Activated CD4-positive, alpha-beta T cell treated with anti-CD3 and anti-CD28 coated beads, Interleukin-2, amount 10 ng/mL, durations not matched to agents 24 days and 14 days (primary cell): ENCODE measurements at places on chromosomes 4 and X. TPM values are rescaled to one million over a fixed set of nuclear protein-coding genes. Genes with fewer than 3 reads are reported as not detected.

GRCh38 chr4:130855533-130855932 lies 1759.6 kb downstream of the C4orf33 start:
- no peak for DNase-seq

- no peak for DNase-seq
Measured at GRCh38 chr4:55868581-55869090, 15.2 kb downstream of the EXOC1 start.

- no peak for DNase-seq
Measured at GRCh38 chrX:153814591-153815315, 15.6 kb downstream of the PDZD4 start.

DNA sequence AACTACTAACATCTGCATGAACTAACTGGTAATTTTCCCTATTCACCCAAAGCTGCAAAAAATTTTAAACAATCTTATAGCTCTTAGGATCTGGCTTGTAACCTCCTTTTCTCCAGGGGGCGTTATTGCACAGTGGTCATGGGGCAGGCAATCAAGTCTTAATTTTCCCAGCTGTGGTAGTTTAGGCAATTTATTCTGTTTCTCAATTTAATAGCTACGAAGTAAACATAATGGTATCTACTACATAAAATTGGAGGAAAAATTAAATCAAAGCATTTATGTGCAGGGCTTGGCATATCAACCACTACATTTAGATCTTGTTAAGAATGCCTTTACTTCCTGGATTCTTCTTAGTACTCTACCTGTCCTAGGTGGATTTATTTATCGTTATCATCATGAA lies 137.4 kb upstream of the GUCY1A1 start:
- DNase-seq = no peak

DNA sequence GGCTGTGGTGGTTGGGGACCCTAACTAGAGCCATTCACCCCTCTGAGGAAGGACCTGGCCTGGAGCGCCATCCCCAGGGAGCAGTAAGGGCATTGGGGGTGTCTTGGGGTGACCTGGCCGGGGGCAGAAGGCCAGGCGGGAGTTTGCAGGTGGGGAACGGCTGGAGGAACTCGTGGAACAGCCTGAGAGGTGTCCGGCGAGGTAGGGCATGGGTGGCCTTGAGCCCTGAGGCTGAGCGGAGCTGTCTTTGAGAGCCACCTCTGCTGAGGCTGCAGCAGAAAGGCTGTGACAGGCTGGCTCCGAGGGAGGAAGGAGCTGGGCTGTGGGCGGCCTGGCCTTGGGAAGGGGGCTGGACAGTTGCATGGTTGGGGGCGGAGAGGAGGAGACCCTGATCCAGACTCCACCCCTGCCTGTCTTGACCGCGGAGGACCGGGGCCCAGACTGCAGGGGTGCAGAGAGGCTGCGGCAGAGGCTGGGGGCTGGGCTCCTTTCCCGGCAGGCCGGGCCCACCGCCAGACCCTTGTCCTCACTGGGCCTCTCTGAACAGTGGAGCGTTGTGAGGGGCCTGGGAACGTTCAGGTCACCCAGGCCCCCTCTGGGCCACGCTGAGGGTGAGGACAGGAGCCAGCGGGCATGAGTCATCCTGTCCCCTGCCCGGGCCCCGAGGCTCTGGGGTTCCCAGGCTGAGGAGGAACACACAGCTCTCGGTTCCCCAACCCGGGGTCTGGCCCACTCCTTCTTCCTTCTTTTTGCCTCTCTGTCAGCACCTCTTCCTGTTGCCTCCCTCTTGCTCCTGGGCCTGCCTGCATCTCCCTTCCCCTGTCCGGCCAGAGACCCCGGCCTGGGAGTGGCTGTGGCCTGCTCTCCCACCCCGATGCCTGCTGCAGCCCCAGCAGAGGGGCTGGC lies 8.1 kb downstream of the SH3BP2 start:
- DNase-seq = peak; percentile 67

- DNase-seq = no peak
Measured at GRCh38 chrX:9676306-9676705, 89.3 kb downstream of the GPR143 start.

GRCh38 chrX:84192006-84192405 lies 4.0 kb upstream of the RPS6KA6 start:
- no peak for DNase-seq

DNA sequence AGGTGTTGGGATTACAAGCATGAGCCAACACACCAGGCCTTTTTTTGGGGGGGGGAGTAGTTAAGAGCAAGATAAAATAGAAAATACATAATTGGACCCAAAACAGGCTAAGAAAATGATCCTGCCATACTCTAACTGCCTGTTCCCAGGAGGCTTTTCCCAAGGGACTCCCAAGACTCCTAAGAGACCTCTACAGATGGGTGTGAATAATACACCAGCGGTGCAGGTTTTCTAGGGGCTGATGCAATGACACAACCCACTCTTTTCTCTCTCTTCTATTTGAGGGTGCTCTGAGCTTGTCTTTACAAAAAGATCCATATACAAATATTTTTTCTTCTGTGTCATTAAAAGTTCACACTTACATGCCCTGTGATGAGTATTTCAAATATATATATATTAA lies 116.9 kb downstream of the RASL11B start:
- DNase-seq = no peak

DNA sequence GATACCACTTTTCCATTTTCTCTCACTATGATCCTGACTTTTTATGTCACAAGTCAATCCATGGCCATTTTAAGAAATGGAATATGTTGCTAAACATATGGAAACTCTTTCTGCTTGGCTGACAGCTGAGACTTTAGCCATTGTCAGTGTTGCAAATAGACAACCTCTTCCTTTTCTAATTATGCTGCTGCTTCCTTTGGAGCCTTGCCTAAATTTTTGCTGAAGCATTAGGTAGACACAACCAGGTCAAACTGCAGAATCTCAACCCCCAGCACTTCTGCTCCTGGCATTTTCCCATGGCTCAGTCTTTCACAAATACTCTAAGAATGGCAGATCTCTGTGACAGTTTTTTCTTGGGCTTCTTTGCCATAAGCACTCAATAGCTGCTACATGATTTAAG lies 543.3 kb downstream of the GRID2 start:
- no peak for DNase-seq

GRCh38 chrX:70262952-70263567 lies 3.1 kb upstream of the P2RY4 start:
- DNase-seq = peak; percentile 77

GRCh38 chr4:181756451-181757095 lies 486.6 kb upstream of the TENM3 start:
- DNase-seq = no peak

GRCh38 chr4:25984266-25984665 lies 70.2 kb downstream of the SMIM20 start:
- no peak for DNase-seq

- DNase-seq = no peak
Measured at GRCh38 chr4:125728568-125728967, 413.8 kb downstream of the FAT4 start.

- no peak for DNase-seq
Measured at GRCh38 chr4:176090115-176090514, 24.5 kb downstream of the WDR17 start.

- no peak for DNase-seq
Measured at GRCh38 chr4:67651536-67651935, 49.4 kb downstream of the UBA6 start.

GRCh38 chr4:123940604-123941003 lies 544.0 kb downstream of the SPRY1 start:
- DNase-seq = no peak

DNA sequence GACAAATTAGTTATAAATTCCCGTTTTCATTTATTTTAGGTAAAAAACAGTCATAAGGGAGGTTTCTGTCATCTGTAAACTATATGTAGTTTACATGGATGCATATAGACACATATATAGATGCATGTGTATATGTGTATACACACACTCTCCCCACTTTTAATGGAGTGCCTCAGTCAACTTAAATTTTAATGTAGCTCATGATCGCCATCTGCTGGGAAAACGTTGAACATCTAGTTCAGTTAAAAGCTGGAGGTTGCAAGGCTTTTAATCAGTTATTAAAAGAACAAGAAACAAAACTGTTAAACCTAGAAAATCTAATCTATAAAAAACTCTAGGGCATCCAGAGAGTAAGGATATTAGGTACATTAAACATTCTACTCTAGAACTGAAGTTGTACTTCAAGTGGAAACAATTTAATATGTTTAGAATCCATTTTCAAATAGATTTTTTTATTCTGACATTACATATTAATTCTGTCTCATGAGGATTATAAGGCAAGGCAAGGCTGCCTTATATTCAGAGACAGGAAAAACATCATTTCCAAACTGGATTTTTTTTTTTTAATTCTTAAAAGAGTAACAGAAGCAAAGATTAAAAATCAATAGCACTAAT lies 122.6 kb downstream of the SHISA3 start:
- peak; percentile 87 for DNase-seq

DNA sequence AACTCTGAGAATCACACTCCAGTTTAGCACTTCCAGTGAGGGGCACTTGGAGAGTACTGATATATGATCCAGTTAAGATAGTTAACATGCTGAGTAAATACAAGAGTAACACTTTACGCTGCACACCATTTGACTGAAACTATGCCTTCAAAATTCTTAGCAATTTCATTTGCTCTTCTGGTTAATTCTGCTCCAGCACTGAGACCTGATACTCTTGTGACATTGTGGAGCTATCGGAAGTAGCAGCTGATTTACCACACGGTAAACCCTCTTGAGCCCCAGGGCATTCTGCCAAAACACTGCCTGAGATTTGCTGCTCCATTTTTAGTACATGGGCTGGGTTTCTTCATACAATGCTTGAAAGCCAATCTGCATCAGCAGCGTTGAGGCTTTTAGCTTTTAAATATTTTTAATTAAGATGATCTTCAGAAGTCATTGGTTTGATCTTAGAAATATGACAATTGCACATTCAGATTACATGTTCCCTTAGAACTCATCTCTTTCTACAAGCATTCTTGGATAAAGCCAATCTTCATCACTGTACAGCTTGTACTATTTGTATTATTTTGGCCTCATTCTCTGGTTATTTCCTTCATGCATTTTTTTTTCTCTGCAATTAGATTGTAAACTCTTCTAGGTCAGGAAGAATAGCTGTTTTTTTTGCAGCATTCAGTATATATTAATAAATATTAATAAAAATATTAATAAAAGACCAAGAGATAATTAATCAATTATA lies 67.8 kb upstream of the ETNPPL start:
- DNase-seq = no peak

DNA sequence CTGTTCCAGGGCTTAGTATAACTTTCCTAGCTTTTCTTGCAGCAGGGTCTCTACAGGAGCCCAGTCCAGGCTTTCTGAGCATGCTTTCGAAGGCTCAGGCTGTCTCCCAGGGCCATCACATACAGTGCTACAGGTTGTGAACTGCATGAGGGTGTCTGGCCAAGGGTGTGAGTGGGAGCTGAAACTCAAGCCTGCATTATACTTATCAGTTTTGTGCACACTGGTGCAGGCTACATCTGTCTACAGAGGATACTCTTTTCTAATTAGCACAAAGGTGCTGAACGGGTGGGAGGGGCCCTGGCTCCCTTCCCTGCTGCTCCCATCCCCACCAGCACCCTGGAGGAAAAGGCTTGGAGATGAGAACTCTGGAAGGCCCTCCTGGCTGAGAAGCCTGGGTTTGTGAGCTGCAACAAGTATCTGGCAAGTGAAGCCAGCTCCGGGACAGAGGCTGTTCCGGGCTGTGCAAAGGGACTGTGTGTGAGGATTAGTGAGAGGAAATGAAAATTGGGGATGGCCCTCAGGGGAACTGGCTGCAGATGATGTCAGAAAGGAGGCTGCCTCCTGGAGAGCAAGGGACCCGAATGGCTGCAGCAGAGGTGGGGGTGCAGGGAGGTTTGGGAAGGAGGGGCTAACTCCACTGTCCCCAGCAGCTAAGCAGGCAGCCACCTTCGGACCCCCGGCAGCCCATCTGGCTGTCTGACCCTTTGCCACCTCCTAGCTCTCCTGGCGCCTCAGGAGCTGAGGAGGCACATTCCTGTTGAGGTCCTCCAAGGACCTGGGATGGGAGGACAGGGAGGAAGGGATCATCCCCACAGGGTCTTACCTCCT lies 68.5 kb downstream of the EFNB1 start:
- DNase-seq = no peak

- no peak for DNase-seq
Measured at GRCh38 chr4:76556452-76556851, 121.4 kb downstream of the SHROOM3 start.

DNA sequence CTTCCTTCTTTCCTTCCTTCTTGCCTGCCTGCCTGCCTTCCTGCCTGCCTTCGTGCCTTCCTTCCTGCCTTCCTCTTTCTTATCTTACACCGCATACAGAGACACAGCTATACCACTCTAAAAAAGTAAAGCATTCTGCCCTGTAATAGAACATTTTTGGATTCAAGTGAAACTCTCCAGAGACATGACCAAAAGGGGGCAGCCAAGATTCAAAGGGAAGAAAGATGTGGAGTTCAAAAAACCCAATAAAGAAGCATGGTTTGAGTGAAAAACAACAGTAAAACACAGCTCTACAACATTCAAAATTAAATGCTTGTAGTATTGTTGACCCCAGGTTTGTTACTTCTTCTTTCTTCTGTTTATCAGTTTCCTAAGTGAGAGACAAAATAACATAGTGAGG lies 914.9 kb upstream of the PCDH7 start:
- DNase-seq = no peak

The CTAG1A gene
- total RNA-seq = not detected in 2 replicates

The SNCA gene
- 0.19 and 0.23 TPM in 2 replicates for total RNA-seq

The AR gene
- total RNA-seq = 0.05 TPM in 1 of 2 replicates, not detected in the other

The ARMCX2 gene
- 5.2 and 5.6 TPM in 2 replicates for total RNA-seq

The DCUN1D4 gene
- 33.5 and 34.3 TPM in 2 replicates for total RNA-seq

The CXCL3 gene
- total RNA-seq = not detected in 2 replicates
